ENCODE measurements at places on chromosomes 7 and 10.

GRCh38 chr10:624605-625332 is 64.7 kb downstream of the DIP2C start:
- H3K4me3 ChIP-seq: peak overlapping the region; percentile 64
- peak overlapping the region; percentile 97 for H3K27ac ChIP-seq
- DNase-seq: no peak
- peaks cover 50% of the 10 kb centered on the region for H3K4me1 ChIP-seq
- no peaks in the 10 kb centered on the region for H3K27me3 ChIP-seq

DNA sequence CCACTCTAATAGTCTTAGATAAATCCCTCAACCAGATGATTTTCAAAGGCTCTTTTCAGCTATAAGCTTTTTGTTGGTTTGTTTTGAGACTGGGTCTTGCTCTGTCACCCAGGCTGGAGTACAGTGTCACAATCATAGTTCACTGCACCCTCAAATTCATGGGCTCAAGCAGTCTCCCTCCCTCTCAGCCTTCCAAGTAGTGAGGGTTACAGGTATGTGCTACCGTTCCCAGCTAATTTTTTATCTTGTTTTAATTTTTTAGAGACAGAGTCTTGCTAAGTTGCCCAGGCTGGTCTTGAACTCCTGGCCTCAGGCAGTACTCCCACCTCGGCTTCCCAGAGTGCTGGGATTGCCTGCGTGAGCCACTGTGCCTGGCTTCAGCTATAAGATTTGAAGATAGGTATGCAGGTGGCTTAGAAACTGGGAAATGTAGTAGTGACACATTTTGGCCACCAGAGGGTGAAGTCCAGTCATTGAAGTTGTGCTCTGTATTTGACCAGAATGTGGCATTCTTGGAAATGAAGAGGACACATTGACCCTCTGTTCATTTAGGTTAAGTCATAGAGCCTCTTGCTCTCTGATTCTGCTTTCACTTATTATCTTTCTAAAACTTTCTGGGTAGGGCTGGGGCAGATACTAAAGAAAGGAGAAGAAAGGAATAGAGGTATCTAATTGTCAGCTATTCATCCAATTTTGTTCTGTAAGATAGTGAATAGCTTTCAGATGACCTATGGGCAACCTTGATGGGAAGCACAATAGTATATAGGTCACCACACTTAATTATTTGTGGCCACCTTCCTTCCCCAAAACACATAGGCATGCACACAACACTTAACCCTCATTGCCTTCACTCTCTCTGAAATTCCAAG is 36.0 kb downstream of the R3HCC1L start:
- H3K4me1 ChIP-seq: no peaks in the 10 kb centered on the region
- no peaks in the 10 kb centered on the region for H3K27me3 ChIP-seq
- H3K27ac ChIP-seq: no peak overlapping the region

GRCh38 chr7:90931986-90932916 is 332.0 kb upstream of the FZD1 start:
- peak overlapping the region; percentile 46 for H3K27ac ChIP-seq
- DNase-seq: no peak
- H3K4me1 ChIP-seq: peaks cover 27% of the 10 kb centered on the region

GRCh38 chr7:4834601-4835397 is 27.0 kb downstream of the PAPOLB start:
- DNase-seq: no peak
- peaks cover 2% of the 10 kb centered on the region for H3K36me3 ChIP-seq
- no peaks in the 10 kb centered on the region for H3K27me3 ChIP-seq
- H3K4me3 ChIP-seq: no peak overlapping the region
- H3K27ac ChIP-seq: no peak overlapping the region

DNA sequence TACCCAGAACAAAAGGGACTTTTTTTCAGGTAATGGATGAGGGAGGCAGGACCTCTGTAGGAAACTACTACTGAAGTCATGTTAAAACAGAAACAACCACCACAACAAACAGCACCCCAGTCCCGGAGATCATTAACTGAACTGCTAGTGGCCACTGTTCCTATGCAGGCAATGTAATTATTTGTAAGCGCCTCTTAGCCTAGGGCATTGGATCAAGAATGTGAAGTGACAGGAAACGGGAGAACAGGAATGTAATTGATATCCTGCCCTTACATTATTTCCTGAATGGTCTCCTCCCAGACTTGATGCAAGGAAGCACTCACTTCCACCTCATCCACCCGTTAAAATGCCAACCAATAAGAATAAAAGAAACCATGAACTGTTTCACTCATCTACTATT is 16.7 kb upstream of the GAD2 start:
- H3K4me3 ChIP-seq: no peak overlapping the region
- H3K36me3 ChIP-seq: no peaks in the 10 kb centered on the region
- DNase-seq: no peak
- no peak overlapping the region for H3K27ac ChIP-seq
- no peaks in the 10 kb centered on the region for H3K27me3 ChIP-seq

DNA sequence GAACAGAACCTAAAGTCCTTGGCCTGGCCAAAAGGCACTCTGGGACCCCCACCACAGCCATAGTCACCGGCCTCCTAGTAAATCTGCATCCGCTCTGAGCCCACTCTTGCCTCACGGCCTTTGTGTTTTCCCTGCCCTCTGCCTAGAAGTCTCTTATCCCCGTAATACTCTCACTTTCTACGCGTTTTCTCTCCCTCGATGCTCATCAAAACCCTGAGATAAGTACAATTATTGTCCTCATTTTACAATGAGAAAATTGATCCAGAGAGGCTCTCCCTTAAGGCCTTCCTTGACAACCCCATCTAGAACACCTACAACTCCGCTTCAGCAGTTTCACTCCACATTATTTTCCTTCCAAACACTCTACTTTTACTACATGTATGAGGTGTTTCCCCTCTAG is 1.5 kb upstream of the SFXN4 start:
- no peak for DNase-seq
- peak overlapping the region; percentile 65 for H3K27ac ChIP-seq
- H3K4me1 ChIP-seq: peaks cover 14% of the 10 kb centered on the region
- peaks cover 20% of the 10 kb centered on the region for H3K36me3 ChIP-seq
- H3K27me3 ChIP-seq: no peaks in the 10 kb centered on the region

DNA sequence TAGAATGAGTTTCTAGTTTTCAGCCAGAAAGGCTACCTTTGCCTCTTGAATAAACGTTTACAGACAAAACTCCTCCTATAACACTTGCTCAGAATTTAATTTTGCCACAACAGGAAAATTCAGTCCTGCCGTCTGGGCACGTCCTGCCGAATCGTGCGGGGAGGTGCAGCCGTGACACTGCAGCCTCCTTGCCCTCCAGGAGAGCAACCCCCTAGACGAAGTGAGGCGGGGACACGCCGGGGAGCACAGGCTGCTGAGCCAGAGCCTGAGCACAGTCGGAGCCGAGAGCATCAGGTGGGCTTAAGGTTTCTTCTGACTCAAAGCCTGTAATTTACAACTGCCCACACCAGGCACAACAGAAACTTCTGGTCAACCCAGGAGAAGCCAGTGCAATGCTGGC is 102.3 kb downstream of the DYNC2I1 start:
- no peak overlapping the region for H3K27ac ChIP-seq
- no peak for DNase-seq
- H3K4me3 ChIP-seq: no peak overlapping the region
- no peaks in the 10 kb centered on the region for H3K27me3 ChIP-seq

GRCh38 chr10:58577437-58577777 is 64.7 kb downstream of the BICC1 start:
- H3K4me3 ChIP-seq: peak overlapping the region; percentile 46
- no peaks in the 10 kb centered on the region for H3K27me3 ChIP-seq
- H3K36me3 ChIP-seq: peaks cover under 1% of the 10 kb centered on the region
- no peak for DNase-seq
- peaks cover 80% of the 10 kb centered on the region for H3K4me1 ChIP-seq
- peak overlapping the region; percentile 87 for H3K27ac ChIP-seq

- H3K36me3 ChIP-seq: no peaks in the 10 kb centered on the region
- peak overlapping the region; percentile 97 for H3K4me3 ChIP-seq
- H3K27me3 ChIP-seq: no peaks in the 10 kb centered on the region
- H3K4me1 ChIP-seq: peaks cover 42% of the 10 kb centered on the region
- no peak for DNase-seq
- peak overlapping the region; percentile 100 for H3K27ac ChIP-seq
Observed at GRCh38 chr10:104339469-104340110, 1.3 kb upstream of the ITPRIP start.

DNA sequence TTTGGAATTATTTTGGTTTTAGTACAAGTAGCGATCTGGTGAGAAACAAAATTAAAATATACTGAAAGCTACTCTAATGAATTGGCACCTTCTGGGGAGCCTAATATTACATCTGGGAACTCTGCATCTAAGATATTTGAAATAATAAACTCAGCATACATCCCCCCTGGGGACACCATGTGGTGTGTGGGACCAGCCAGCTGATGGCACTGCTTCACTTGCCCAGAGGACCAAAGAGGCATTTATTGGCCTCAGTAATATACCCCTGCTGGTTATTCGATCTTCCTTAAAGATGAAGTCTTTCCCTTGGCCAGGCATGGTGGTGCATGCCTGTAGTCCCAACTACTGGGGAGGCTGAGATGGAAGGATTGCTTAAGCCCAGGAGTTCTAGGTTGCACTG is 195.1 kb upstream of the AUTS2 start:
- DNase-seq: no peak
- H3K36me3 ChIP-seq: no peaks in the 10 kb centered on the region
- no peak overlapping the region for H3K4me3 ChIP-seq
- H3K27me3 ChIP-seq: peaks cover 2% of the 10 kb centered on the region

DNA sequence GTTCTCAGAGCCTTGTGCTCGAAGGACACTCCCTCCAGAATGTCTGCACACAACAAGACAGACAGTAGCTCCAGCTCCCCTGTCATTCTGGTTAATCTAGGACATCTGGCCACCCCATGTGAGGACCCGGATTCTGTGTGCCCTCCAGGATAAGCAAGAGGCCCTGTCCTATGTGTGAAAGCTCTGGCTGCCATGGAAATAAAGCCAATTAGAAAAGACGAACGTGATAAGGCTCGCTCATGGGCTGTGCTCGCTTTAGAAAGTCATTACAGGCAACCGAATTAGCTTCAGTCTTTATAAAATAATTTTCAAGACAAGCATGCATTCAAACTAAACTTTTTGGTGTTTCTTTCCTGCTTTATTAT is 263.4 kb downstream of the INHBA start:
- H3K27me3 ChIP-seq: no peaks in the 10 kb centered on the region
- peak overlapping the region; percentile 15 for H3K27ac ChIP-seq
- peaks cover 3% of the 10 kb centered on the region for H3K4me1 ChIP-seq
- H3K4me3 ChIP-seq: no peak overlapping the region
- no peaks in the 10 kb centered on the region for H3K36me3 ChIP-seq

GRCh38 chr7:92799446-92800211 is 36.7 kb downstream of the CDK6 start:
- H3K27ac ChIP-seq: no peak overlapping the region
- H3K36me3 ChIP-seq: no peaks in the 10 kb centered on the region
- H3K27me3 ChIP-seq: no peaks in the 10 kb centered on the region

DNA sequence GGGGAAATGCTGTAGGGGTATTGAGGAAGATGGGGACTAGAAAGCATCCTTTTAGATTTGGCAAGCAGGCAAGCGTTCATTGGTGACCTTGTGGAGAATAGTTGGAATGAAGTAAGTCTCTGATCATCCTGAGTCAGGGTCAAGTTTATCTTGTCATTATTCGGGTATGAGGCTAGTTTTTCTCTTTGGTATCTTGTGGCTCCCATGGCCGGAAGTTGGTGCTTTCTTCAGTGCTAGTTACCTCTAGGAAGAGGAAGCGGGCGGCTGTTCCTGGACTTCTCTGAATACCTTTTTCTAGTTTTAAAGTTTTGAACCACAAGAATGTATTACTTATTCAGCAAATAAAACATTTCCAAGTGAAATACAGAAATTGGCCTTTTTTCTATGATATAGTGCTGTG is 9.2 kb downstream of the CREM start:
- no peaks in the 10 kb centered on the region for H3K36me3 ChIP-seq
- no peak for DNase-seq
- no peaks in the 10 kb centered on the region for H3K27me3 ChIP-seq
- peaks cover 8% of the 10 kb centered on the region for H3K4me1 ChIP-seq
- no peak overlapping the region for H3K27ac ChIP-seq
- no peak overlapping the region for H3K4me3 ChIP-seq

DNA sequence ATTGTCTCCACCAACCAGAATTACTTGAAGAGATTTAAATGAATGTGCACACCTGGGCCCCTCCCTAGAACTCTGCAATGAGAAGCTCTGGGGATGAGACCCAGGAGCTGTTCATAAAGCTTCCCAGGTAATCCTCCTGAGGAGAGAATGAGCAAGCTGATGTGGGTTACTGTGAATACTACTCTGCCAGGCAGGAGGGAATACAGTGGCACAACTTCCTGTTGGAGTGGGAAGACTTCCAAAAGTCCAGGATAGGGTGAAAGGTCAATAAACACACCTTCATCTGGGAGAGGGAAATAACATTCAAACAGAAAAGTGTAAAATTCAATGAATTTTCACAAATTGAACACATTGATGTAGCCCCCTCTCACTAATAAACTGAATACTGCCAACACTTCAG is 351.4 kb downstream of the ABCA13 start:
- no peak overlapping the region for H3K27ac ChIP-seq
- H3K36me3 ChIP-seq: no peaks in the 10 kb centered on the region
- H3K27me3 ChIP-seq: peaks cover 2% of the 10 kb centered on the region
- no peaks in the 10 kb centered on the region for H3K4me1 ChIP-seq

- H3K4me3 ChIP-seq: no peak overlapping the region
- H3K27ac ChIP-seq: no peak overlapping the region
- DNase-seq: no peak
- H3K27me3 ChIP-seq: no peaks in the 10 kb centered on the region
Observed at GRCh38 chr7:35816514-35816913, 15.7 kb downstream of the SEPTIN7 start.

DNA sequence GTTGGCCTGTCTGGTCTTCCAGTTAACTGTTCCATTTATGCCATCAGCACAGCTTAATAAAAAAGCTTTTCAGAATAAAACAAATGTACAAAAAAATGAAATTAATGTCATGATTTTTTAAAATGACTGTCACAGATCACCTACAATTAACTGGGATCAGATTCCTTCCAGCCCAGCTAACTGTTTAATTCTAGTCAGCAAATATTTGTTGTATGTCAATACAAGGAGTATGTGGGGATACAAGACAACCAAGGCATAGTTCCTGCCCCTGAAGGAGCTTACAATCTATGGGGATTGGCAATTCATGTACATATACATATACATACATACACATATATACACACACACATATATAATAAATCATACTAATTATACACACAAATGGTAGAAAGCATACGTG is 16.5 kb downstream of the SGCE start:
- no peaks in the 10 kb centered on the region for H3K27me3 ChIP-seq
- no peak for DNase-seq
- H3K4me1 ChIP-seq: peaks cover 22% of the 10 kb centered on the region
- no peak overlapping the region for H3K27ac ChIP-seq
- H3K36me3 ChIP-seq: peaks cover 4% of the 10 kb centered on the region

DNA sequence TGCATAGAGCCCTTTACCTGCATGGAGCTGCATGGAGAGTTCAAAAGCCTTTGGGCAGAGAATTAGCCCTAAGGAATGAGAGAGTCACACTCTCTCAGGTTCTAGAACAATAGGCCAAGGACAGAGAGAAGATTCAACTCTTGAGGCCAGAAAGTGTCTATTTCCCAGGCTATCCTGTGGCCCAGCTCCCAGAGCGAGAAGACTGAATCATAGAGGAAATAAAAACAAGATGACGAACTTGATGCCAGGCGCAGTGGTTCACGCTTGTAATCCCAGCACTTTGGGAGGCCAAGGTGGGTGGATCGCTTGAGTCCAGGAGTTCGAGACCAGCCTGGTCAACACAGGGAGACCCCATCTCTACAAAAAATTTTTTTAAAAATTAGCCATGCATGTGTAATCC is 18.3 kb upstream of the PODXL start:
- H3K36me3 ChIP-seq: no peaks in the 10 kb centered on the region
- H3K27me3 ChIP-seq: no peaks in the 10 kb centered on the region
- H3K4me3 ChIP-seq: no peak overlapping the region
- no peak overlapping the region for H3K27ac ChIP-seq
- DNase-seq: no peak
